Activated naive CD4-positive, alpha-beta T cell treated with anti-CD3 and anti-CD28 coated beads, Interleukin-2, amount 10 ng/mL, durations not matched to agents 5 hours and 36 hours (primary cell): ENCODE measurements at places on chromosomes 4 and X. TPM values are rescaled to one million over a fixed set of nuclear protein-coding genes. Genes with fewer than 3 reads are reported as not detected.

The UNC5C gene
- not detected for total RNA-seq

The SYNPO2 gene
- 0.41 TPM for total RNA-seq

The IL1RAPL1 gene
- total RNA-seq, result not detected

The ENPP6 gene
- 4.1 TPM for total RNA-seq

The VSIG4 gene
- not detected for total RNA-seq

The ACSL1 gene
- 12.6 TPM for total RNA-seq

The IGFBP7 gene
- total RNA-seq, result not detected

The GPR173 gene
- total RNA-seq, result not detected

The RBMXL3 gene
- not detected for total RNA-seq

The SPANXN3 gene
- not detected for total RNA-seq

The MRPL1 gene
- total RNA-seq, result 26.6 TPM

The GLOD5 gene
- total RNA-seq, result not detected

The L1CAM gene
- total RNA-seq, result 2.4 TPM

The VMA21 gene
- total RNA-seq, result 40.0 TPM

The ZNF141 gene
- total RNA-seq, result 29.9 TPM

The SASH3 gene
- 222 TPM for total RNA-seq

The CSAG2 gene
- not detected for total RNA-seq

The DACH2 gene
- total RNA-seq, result not detected

The BANK1 gene
- 0.46 TPM for total RNA-seq

The PPP3CA gene
- total RNA-seq, result 33.9 TPM

The NUDT11 gene
- total RNA-seq, result 0.55 TPM

The PDCL2 gene
- not detected for total RNA-seq

The MAPK10 gene
- total RNA-seq, result not detected

The PDGFRA gene
- 0.07 TPM for total RNA-seq

The ATP1B4 gene
- total RNA-seq, result not detected

The AMER1 gene
- 4.2 TPM for total RNA-seq

The GTPBP6 gene
- 66.0 TPM for total RNA-seq

The ARMCX2 gene
- total RNA-seq, result 3.1 TPM

The NSUN7 gene
- total RNA-seq, result 0.31 TPM

The QDPR gene
- 26.3 TPM for total RNA-seq

The SLC38A5 gene
- total RNA-seq, result 70.9 TPM

The PPP1R2C gene
- total RNA-seq, result not detected

The GC gene
- total RNA-seq, result not detected

The FOXR2 gene
- total RNA-seq, result not detected
